ENCODE measurements at places on chromosomes 5 and 9.
A peak's percentile ranks its signal among the peaks of the same experiment; 100 is the strongest.

GRCh38 chr5:103923616-103924168, 361.1 kb upstream of the NUDT12 start:
- DNase-seq = no peak

DNA sequence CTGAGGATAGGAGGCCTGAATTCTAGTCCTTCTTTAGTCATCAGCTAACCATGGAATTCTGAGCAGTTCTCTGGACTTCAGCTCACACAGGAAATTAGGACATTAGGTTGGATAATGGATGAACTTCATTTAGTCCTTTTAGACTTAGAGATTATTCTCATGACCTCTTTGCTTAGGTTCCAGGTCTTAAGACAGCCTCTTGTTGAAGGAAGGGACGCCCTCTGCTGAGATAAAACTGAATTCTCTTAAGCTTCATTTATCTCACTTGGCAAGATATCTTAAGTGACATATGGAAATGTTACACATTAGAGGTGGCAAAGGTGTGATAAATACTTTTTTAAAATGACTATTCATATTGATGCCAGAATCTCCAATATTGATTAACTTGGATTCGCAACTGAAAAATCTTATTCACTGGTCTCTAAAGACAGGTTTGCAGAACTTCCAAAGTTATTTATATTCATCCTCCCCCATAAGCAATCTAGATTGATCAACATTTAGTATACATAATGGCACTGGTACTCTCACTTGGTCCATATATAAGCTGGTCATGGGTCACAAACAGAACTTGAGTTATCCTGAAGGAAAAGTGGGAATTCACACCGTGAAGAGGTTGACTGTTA, 16.9 kb upstream of the ZNF366 start:
- DNase-seq = peak; percentile 53

DNA sequence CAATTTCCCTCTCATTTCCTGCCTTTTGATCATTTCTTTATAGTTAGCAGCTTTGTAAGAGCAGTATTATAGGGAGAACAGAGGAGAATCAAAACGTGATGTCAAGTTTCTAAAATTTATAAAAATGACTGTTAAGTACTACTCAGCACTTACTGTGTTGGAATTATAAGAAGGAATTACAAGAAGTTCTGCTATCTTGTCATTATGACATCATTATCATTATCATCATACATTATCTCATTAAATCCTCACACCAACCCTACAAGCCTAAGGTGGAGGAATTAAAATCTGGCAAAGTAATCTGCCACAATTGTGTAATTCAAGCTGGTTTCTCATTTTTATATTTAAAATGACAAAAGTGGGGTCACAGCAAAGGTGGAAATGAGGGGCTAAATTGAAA, 316.2 kb upstream of the CD180 start:
- DNase-seq = no peak

- no peak for DNase-seq
These were observed 5.5 kb downstream of the MRNIP start for GRCh38 chr5:179852993-179853547.

- DNase-seq = no peak
These were observed 18.0 kb downstream of the CCT5 start for GRCh38 chr5:10268100-10268499.

- DNase-seq = no peak
These were observed 91.7 kb downstream of the SPATA31D1 start for GRCh38 chr9:82080265-82080664.

DNA sequence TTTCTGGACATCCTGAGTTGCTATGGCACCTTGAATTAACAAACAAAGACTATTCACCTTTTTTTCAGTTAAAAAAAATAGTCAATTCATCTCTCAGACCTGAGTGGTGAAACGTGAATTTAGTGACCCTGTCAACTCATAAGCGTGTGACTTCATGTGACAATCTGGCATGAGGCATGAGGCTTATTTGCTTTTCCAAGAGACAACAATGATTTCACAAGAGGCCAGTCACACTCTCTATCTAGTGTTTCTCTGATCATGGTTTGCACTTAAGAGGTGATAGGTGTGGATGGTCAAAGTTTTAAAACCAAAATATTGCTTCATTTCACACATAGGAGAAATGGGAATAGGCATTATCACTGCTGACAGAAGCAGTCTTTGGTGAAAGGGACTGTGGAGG, 559.6 kb upstream of the ACO1 start:
- no peak for DNase-seq

DNA sequence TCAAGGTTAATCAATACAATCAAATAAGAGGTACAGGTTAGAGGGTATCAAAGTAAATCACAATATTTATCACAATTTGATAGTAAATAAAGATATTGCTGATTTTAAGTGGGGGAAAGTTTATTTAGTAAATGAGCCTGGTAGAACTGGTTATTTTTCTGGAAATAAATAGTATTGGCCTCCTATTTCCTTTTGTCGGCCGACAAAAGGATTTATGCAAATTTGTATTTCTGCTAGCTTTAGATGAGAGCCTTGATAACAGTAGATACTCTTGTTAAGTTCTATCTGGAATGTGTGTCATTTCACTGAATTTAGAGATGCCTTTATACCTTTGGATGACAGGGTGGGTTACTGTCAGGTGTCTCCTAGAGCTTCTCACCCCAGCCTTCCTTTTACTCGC, 17.8 kb upstream of the SPATA31E1 start:
- no peak for DNase-seq

- no peak for DNase-seq
These were observed 39.9 kb downstream of the MOCS2 start for GRCh38 chr5:53069626-53070025.

GRCh38 chr9:131835151-131835910, 95.5 kb upstream of the RAPGEF1 start:
- DNase-seq = no peak

- DNase-seq = no peak
These were observed 550.0 kb downstream of the BNC2 start for GRCh38 chr9:16320338-16320902.

- DNase-seq = no peak
These were observed 68.7 kb upstream of the SLC1A3 start for GRCh38 chr5:36537724-36538123.

GRCh38 chr9:69140123-69140735, 33.8 kb upstream of the TJP2 start:
- DNase-seq = no peak

DNA sequence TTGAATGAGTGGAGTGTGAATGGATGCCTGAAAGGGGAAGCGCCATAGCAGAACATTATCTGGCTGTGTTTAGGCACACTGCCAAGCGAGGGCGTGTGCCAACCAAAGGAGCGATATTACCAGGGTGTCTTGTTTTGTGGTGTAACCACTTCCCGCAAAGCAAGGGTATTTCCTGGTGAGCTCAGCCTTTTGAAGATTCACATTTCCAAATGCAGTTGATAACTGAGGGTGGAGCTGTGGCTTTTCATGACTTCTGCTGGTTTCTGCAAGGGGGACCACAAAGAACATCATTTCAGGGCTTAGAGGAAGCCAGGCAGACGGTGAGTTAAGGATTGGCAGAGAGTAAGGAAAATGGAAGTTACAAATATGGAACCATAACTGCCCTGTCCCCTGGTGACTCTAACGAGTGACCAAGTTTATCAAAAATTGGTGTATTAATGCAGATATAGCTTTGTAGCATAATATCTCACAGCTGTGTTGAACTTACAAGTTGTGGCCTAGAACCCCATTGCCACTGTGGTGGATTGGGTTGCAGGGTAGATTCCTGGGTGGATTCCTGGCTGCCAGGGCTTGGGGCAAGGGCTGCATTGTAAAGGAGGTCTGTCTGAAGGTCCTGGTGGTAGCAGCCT, 71.4 kb downstream of the RALGPS1 start:
- peak; percentile 30 for DNase-seq

DNA sequence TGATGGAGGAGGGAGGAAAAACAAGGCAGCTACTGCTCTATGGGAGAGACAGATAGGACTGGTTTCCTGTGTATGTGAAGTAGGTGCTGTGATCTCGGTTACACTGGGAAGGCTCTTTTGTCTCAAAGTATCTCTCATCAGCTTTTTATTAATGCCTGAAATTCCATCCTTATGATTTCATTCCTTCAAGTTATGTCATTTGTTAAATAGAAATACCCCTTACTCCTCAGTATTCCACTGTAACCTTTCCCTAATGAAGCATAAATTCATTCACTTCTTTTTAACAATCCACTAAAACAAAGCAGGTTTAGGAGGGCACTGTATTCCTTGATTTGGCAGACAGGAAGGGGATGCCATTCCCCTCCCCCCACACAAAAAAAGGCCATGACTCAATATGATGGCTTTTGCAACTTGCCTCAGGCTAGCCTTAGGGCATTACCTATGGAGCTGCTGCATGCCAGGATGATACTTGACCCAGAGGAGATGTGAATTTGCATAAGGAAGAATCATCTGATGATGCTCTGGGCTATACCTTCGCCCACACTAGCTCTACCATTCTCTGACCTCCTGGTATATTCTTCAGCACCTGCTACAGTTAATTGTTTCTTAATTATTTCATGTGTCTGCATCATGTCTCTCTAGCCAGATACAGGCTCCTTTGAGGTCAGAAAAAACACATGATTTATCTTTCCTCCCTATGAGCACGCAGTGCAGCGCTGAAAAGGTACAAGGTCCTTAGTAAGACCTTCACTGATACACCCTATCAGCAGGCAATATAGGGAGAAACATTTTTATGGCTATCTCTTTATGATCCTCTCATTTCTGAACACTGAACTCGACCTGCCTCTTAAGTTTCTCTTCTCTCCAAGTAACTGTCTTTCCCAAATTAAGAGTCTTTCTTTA, 26.3 kb downstream of the NR3C1 start:
- no peak for DNase-seq

GRCh38 chr9:117796681-117797080, 92.5 kb downstream of the TLR4 start:
- DNase-seq = no peak

GRCh38 chr9:124084087-124084486, 72.5 kb downstream of the LHX2 start:
- no peak for DNase-seq

DNA sequence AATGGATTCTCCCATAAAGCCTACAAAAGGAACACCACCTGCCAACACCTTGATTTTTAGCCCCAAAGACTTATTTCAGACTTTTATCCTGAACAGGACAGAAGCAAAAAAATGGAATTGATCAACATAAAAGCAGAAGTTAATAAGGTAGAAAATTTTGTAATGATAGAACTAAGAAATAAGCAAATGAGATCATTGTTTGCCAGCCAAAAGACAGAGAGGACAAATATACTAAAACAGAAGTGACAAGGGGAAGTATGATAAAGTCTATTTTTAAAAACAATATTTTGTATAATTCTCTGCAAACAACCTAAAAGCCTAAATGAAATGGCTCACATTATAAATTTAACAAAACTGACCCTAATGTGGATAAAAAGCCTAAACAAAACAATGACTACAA, 110.5 kb upstream of the PRSS3 start:
- no peak for DNase-seq

GRCh38 chr5:103582364-103582763, 19.8 kb upstream of the NUDT12 start:
- DNase-seq = peak; percentile 13

All from GM13976 (cell line).